Large intestine (tissue), 12 donors: ENCODE measurements at places on chromosomes 4 and X.

- no peak for DNase-seq
Observed at GRCh38 chr4:106588891-106589290, 220.3 kb upstream of the GIMD1 start.

- no peak for DNase-seq
Observed at GRCh38 chr4:98517218-98518021, 141.0 kb downstream of the TSPAN5 start.

GRCh38 chr4:108425988-108426387, 194.4 kb upstream of the RPL34 start:
- no peak for DNase-seq

- DNase-seq = no peak
Observed at GRCh38 chr4:121789455-121789854, 11.7 kb upstream of the EXOSC9 start.

DNA sequence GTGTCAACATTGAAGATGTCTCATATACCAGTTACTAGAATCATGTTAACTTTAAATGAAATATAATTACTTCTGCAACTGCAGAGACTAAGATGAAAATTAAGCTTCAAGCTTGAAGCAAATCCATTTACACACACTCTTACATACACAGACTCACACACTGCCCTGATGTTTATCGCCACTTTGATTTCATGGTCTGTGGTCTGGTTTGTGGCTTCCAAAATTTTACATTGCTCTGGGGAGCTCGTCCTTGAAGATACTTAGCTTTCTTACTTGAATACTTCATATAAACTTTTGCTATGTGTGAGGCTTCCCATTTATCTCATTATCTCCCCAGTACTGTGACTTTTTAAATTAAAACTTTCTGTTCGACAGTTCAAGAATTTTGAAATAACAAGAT, 35.8 kb downstream of the ARHGEF38 start:
- DNase-seq = no peak

DNA sequence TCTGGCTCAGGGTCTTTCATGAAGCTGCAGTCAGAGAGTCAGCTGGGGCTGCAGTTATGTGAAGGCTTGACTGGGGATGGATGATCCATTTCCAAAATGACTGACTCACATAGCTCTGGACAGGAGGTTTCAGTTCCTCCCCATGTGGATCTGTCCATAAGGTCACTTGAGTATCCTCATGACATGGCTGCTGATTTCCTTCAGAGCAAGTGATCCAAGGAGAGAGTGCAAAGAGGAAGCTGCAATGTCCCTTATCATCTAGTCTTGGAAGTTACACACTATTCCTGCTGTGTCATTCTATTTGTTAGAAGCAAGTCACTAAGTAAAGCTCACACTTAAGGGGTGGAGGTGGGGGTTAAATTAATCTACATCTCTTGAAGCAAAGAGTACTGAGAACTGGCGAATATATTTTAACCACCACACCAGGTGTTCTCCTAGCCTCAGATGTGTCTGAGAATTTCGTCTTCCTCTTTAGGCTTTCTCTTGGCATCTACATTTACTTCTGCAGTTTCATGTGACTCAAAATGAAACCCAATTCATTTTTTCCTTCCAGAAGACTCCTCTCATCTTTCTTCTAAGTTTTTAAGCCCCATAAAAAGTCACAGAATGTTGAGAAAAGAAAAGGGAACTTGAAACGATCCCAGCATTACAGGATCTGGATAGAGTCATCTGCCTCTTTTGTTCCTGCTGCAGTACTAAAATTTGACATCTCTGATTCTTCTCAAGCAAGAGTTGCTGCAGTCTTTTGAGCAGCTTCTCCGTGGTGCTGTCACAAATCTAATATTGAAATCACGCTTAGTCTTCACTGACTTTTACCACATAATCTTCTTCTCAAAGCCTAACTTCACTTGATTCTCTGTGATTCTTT, 3.8 kb upstream of the GRPR start:
- no peak for DNase-seq

DNA sequence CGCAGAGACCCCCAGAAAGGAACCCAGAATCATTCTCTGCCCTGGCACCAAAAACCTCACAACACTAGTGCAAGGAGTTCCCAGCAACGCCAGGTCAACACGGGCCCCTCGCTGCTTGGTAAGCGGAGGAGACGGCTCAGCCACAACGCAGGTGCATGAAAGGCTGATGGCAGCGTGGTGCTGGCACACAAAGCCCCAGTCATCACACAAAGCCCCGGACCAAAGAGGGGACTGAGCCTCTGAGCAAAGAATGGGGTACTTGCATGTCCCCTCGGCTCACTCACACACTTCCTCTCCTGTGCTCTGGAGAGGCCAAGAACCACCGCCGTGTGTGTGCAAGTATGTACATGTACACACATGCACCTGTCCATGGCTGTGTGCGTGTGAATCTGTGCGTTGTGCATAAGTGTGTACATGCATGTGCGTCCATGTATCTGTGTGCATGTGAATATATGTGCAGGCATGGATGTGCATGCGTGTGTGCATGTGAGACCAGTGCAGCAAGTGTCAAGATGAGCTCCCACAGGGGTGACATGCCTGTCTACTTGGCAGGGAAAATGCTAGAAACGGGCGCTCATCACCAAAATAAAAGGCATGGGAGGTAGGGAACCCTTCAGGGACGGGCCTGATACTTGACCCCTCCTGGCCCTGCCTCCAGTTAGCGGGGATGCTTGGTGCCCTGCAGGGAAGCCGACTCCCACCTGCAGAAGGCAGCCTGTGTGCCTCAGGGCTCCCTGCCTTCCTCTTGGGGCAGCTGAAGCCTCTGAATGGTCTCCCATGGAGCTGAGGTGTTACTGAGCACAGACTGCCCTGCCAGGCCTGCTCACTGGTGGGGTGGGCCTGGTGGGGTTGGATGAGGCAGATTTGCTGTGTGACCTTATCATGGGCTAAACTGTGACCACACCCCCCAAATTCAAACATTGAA, 60.4 kb downstream of the ZFYVE28 start:
- no peak for DNase-seq

DNA sequence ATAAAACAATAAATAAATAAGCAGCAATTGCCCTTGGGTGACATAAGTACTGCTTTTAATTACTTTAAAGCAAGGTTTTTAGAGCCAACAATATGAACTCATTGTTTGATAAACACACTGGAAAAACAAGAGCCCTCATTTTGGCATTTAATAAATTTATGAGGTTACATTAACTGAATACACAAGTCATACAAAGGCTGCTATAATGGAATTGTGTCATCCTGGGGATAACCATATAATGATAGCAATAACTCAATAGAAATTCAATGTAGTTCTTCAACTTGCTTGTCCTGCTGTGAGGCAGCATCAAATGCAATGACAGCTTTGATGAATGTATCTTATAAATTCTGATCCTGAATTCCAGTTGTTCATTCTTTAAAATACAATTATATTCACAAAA, 1512.5 kb downstream of the STIM2 start:
- no peak for DNase-seq

GRCh38 chr4:99459546-99460042, 24.5 kb upstream of the ADH7 start:
- no peak for DNase-seq

- no peak for DNase-seq
Observed at GRCh38 chr4:159145992-159146330, 43.1 kb downstream of the RAPGEF2 start.

DNA sequence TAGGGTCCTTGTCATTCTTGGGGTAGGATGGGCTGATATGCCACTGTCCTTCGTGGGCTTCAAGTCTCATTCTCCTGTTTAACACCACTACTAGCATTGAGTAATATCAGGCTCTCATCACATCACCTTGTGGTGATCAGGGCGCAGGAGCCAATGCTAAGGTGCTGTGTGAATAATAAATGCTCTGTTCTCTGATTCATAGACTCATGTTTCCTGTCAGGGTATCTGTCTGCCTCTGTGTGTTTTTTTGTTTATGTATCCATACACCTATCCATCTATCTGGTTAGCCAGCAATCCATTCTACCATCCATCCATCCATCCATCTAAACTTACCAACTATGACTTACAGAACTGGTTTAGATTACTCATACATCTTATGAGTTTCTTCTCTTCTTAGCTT, 525.1 kb upstream of the ATOH1 start:
- no peak for DNase-seq

DNA sequence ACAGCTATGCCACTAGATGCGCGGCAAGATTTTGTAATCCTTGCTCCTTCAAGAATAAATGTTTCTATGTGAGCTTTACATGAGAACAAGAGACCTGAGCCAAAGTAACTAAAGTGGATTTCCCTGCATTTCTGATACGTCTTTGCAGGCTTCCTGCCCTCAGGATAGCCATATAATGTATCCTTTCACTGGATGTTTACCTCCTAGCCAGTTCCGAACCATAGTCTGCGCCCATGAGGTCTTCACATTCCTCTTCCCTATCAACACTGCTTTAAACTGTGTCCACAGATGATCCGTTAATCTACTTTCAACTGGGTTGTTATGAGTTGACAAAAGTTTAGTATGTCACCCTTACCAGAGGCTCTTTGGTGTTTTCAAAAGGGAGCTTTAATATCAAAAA, 1889.1 kb upstream of the AGA start:
- DNase-seq = no peak

DNA sequence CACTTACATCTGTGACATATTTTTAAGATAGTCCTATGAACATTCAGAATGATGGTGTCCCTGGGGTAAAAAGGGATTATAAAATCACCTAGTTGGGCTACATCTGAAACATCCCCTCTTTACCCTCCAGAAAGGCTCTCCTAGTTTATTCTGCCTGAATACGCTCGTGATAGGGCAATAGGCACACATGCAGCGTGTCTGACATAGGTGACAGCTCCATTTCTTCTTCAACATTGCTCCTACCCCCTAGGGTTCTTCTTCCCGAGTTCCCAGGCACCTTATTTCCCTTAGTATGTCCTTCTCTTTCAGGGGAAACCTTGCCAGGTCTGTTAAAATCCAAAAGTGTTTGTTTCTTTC, 27.1 kb upstream of the CFAP299 start:
- no peak for DNase-seq

DNA sequence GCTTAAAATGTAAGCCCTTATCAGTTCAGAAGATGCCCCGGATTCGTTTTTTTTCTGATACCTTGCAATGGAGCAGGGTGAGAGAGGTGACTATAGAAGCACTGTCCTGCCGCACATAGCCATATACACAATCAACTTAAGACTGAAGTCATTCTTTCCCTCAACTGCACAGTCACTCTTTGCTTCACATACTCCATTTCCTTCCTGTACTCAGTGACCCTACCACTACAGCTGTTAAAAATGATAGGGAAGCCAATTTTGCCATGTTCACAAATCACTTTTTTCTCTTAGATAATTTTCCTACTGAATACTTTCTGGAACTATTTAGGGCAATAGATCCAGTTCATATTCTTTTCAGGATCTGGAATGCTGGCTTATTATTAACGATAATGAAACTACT, 300.0 kb downstream of the ANK2 start:
- DNase-seq = no peak

GRCh38 chrX:14851526-14851925, 21.3 kb downstream of the FANCB start:
- no peak for DNase-seq

DNA sequence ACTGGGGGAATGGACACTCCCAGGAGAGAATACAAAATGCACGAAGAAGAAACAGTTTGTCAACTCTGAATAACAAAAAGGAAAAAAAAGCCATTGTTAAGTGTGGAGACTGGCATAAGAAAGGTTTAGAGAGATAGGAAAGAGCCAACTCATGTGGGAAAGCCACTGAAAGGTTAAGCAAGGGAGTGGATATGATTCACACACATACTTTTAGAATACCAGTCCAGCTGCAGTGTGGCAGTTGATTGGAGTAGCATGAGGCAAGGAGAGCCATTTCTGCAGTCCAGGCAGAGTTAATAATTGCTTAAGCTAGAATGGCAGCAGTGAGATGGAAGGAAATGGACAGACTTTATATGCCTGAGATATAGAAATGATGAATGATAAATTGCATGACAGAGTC, 36.9 kb upstream of the ADAD1 start:
- no peak for DNase-seq

DNA sequence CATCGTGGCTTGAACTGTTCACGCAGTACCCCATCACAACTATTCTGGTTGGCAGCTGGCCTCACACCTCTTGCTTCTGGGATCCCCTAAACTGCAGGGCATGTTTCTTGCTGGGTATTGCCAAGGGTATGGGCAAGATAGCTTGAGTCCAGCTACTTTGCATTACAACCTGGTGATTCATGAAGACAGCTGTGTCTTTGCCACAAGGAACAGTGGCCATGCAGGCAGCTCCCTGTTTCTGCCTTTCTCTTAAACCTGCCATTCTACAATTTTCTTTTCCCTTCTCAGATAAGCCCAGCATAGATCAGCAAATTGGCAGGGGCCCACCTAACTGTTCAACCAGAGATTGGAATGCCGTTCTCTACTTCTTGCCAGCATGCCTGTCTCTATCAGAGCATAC, 42.8 kb downstream of the TENM3 start:
- DNase-seq = no peak

DNA sequence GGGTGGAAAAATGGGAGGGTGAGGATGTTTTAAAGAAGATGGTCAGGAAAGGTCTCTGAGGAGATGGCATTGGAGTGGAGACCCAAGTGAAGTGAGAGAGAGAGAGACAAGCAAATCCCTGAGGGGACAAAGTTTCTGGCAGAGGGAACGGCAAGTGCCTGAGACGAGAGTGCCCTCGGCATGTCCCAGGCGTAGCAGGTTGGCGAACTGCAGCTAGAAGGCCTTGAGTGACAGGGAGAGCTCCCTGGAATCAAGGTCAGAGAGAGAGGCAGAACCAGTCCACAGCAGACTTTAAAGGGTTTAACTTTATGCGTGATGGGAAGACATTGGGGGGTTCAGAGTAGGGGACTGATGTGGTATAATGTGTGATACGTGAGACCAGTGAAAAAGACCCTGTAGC, 150.2 kb upstream of the HAND2 start:
- DNase-seq = no peak

- peak; percentile 30 for DNase-seq
Observed at GRCh38 chr4:183905081-183905592, at the start of gene STOX2. STOX2 (plus strand) TSS chr4:183905307; CDS start chr4:183906791, 1,484 bp downstream.

DNA sequence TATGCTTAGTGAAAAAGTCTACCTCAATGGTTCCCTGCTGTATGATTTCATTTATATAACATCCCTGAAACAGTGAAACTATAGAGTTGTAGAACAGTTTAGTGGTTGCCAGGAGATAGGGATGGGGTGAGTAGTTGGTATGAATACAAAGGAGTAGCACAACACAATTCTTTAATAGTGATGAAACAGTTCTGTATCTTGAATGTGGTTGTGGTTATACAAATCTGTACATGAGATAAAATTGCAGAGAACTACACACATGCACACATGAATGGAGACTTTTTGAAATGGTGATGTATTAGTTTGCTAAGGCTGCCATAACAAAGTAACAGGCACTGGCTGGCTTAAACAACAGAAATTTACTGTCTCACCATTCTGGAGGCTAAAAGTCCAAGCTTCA, 677.1 kb downstream of the ADGRL3 start:
- no peak for DNase-seq

- DNase-seq = peak; percentile 90
Observed at GRCh38 chr4:159048166-159048886, 54.6 kb upstream of the RAPGEF2 start.

- no peak for DNase-seq
Observed at GRCh38 chr4:176882206-176882605, 89.5 kb upstream of the VEGFC start.
